IMR-90 (cell line): ENCODE measurements at places on chromosomes 5 and 9. TPM values are rescaled to one million over a fixed set of nuclear protein-coding genes. Genes with fewer than 3 reads are reported as not detected.

DNA sequence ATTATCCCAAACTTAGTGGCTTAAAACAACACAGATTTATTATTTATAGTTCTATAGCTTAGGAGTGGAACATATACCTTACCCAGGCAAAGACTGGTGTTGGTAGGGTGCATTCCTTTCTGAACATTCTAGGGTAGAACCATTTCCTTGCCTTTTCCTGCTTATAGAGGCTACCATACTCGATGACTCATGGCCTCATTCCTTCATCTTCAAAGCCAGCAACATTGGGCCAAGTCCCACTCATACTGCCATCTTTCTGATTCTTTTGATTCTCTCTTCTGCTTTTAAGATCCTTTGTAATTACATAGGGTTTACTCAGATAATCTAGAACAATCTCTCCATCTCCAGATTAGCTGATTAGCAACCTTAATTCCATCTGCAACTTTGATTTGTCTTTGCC lies 452.7 kb upstream of the KLF4 start:
- no peak overlapping the region for H3K27ac ChIP-seq
- H3K4me1 ChIP-seq, result peaks cover 2% of the 10 kb centered on the region; the same call in 1 of the 2 replicates
- no peak overlapping the region for H3K4me3 ChIP-seq
- DNase-seq, result no peak

DNA sequence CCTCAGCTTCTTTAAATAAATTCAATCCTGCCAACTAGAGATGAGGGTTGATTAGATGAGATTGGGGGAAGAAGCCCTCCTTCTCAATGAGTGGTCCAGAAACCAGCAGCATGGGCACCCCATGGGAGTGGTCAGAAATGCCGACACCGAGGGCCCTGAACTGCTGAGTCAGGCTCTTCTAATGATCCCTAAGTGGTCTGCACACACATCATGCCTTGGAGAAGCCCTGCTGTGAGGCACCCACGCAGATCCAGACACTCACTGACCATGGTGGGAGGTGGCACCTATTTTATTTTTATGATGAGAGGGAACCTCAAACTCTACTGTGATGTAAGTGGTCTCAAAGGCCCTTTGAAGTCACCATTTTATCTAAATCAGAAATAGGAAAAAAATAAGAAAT lies 72.3 kb upstream of the BOD1 start:
- no peaks in the 10 kb centered on the region for H3K36me3 ChIP-seq
- H3K4me1 ChIP-seq, result no peaks in the 10 kb centered on the region
- no peaks in the 10 kb centered on the region; the same call in 1 of the 2 replicates for H3K27me3 ChIP-seq
- no peak overlapping the region for H3K27ac ChIP-seq
- no peak for DNase-seq
- no peak overlapping the region for H3K4me3 ChIP-seq

DNA sequence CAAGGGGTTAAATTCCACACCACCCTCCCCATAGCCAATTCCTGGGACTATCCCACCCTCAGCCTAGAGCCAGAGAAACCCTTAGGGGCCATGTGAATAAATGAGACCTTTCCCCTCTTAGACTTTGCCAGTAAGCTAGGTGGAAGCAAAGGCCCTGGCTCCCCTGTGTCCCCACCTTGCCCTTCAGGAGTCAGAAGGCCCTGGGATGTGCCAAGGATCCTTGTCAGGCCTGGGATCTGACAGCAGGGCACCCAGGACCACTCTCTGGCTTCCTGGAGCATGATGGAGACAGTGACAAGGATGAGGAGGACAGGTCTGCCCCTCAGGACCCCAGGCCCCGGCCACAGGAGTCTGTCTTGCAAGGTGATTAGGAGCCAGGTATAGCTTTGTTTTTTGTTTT lies 125.0 kb upstream of the HAND1 start:
- no peak overlapping the region for H3K4me3 ChIP-seq
- no peaks in the 10 kb centered on the region for H3K36me3 ChIP-seq
- DNase-seq, result no peak
- no peaks in the 10 kb centered on the region for H3K4me1 ChIP-seq
- H3K27me3 ChIP-seq, result peaks cover 26% of the 10 kb centered on the region

GRCh38 chr5:57434227-57434640 lies 48.4 kb downstream of the ACTBL2 start:
- no peak overlapping the region for H3K27ac ChIP-seq
- H3K36me3 ChIP-seq, result no peaks in the 10 kb centered on the region
- DNase-seq, result no peak
- no peak overlapping the region for H3K4me3 ChIP-seq
- no peaks in the 10 kb centered on the region for H3K27me3 ChIP-seq
- H3K4me1 ChIP-seq, result peaks cover 24% of the 10 kb centered on the region

The TIMD4 gene
- polyA plus RNA-seq, result not detected in 2 replicates

The CCDC192 gene
- not detected in 2 replicates for polyA plus RNA-seq

The RGS7BP gene
- not detected in 2 replicates for polyA plus RNA-seq
